ENCODE measurements at places on chromosomes 2 and 18.

DNA sequence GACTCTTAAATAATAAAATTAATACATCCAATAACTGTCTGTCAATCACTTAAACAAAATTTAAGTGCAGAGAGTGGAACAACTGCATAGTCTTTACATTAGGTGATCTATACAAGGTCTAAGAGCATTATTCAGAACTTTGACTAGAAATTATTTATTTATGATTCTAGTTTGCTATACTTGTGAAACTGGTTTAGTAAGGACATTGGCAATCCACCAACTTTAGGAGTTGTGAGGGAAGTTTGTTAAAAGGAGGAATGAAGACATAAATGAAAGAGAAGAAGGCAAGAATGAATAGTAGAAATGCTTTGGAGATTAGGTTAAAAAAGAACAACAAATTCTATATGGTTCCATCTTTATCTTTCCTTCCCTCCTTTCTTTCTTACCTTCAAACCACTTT is 217.5 kb downstream of the GPD2 start:
- DNase-seq, result no peak

- no peak for DNase-seq
Observed at GRCh38 chr2:172643142-172643541, 87.3 kb downstream of the PDK1 start.

DNA sequence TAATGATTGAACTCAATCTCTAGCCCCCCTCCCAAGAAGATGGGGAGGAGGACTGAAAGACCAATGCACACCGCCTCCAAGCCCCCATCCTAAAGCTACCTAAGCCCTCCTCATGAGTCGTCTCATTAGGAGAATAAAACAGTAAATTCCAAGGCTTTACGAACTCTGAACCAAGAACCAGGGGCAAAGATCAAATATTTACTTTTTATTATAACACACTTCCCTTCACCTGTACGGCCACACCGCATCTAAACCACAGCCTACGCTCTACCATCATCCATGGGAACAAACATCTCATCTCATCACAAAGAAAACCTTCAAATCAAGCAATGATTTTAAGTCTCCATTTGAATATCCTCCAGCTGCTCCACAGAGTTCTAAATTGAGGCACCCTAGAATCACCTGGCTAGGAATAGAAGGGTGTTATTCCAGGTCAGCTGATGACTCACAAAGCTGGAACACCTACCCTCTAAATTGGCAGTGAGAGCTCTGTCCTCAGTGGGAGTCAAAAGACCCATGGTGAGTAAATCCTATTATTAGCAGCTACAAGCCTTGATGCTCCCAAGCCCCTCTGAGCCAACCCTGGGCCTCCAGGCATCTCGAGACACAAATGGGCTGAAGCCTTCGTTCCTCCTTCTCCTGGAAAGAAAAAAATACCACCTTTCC is 45.6 kb upstream of the BZW1 start:
- no peak for DNase-seq

DNA sequence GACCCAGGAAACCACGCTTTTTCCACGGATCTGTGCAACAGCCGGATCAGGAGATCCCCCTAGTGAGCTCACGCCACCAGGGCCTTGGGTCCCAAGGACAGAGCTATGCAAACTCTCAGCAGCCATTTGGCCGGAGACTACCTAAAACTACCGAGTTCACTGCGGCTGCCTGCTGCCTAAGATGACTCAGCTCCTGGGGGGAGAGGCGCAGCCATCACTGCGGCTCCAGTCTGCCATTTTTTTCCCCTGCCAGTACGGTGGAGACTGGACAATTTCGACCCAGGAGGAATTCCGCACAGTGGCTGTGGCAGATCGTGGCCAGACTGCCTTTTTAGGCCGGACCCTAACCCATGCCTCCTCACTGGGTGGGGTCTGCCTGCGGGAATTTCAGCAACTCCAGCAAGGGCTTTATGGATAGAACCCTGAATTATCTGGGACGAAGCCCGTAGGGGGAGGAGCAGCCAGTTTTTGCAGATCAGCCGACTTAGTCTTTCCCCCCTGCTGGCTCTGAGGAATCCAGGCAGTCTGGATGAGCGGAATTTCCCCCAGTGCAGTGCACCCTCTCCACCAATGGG is 424.9 kb upstream of the UBE2E3 start:
- DNase-seq, result no peak

GRCh38 chr2:445896-446295 is 158.0 kb upstream of the ALKAL2 start:
- no peak for DNase-seq

DNA sequence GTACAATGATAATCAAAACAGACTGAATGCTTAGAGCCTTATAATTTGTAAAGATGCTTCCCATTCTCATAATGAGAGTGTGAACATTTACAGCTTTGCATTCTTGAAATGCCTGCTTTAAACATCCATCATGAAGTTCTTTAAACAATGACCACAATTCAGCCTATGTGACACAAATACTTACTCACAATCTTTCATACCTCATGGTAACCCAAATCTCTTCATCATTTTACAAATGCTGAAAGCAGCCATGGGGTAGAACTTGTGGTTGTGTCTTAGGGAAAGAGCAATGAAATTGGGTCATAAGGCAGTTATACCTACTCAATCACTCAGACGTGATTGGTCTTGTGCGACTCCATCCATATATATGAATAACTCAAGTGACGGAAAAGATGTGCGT is 140.7 kb downstream of the RND3 start:
- no peak for DNase-seq

DNA sequence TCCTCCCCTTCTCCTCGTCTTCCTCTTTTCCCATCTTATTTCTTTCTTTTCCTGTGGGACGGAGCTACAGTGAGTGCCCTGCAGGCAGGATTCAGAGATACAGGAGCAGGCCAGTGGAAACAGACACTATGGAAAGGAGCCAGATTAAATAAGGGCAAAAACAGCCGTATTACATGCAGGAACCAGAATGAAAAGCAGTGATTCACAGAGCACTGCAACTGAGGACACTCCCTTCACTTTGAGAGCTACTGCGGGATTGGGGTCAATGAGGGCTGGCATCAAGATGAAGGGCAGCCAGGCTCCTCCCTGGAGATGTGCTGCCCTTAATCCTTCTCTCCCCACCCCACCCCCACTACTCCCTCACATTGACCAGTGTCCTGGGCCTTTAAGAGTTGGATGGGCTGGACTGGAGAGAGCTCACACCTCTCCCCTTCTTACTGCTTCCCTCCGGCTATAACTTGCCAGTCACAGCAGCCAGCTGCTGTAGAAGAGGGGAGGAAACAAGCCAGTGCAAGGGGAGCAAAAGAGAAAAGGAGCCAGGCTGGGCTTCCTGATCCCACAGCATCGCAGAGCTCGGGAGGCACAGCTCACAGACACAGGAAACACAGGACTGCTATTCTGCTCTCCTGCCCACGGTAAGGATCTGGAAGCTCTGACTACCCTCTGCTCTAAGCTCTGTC is at the start of gene PLCD4:
Gene PLCD4 (plus strand): TSS at position 464 of the 680 bp plus-strand sequence. CDS start 7,841 bp downstream, outside the sequence.
- DNase-seq, result no peak

All from posterior cingulate gyrus (tissue), 11 donors.